Activated CD4-positive, alpha-beta T cell treated with anti-CD3 and anti-CD28 coated beads, Interleukin-2, amount 10 ng/mL, durations not matched to agents 24 days and 14 days (primary cell): ENCODE measurements at places on chromosomes 5 and 9. TPM values are rescaled to one million over a fixed set of nuclear protein-coding genes. Genes with fewer than 3 reads are reported as not detected.

FOXI1 gene
- 0.09 TPM in 1 of 2 replicates, not detected in the other for total RNA-seq

- DNase-seq: no peak
These were observed 173.1 kb downstream of the PLPPR1 start for GRCh38 chr9:101201630-101202029.

GRCh38 chr9:87512311-87512710, 14.6 kb downstream of the DAPK1 start:
- DNase-seq: no peak

DNA sequence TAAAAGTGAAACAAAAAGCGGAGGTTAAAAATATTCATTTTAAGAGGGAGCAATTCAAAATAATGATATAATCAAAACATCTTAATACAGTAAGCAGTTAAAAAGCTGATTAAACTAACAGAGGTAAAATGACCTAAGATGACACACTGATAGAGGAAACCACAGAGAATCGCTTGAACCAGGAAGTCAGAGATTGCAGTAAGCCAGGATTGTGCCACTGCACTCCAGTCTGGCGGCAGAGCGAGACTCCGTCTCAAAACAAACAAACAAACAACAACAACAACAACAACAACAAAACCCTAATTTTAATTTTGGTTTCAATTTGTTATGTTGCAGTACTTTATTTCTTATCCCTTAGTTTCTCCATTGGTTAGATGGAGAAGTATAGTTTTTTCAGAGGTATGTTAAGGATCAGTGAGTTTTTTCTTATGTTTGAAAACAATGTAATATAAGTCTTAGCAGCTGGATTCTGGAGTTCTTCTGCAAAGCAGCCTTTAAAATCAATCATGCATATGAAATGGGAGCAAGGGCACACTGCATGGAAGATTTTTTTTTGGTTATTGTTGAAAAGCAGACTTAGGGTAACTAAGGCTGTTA, 58.5 kb downstream of the MLANA start:
- DNase-seq: peak; percentile 72

DNA sequence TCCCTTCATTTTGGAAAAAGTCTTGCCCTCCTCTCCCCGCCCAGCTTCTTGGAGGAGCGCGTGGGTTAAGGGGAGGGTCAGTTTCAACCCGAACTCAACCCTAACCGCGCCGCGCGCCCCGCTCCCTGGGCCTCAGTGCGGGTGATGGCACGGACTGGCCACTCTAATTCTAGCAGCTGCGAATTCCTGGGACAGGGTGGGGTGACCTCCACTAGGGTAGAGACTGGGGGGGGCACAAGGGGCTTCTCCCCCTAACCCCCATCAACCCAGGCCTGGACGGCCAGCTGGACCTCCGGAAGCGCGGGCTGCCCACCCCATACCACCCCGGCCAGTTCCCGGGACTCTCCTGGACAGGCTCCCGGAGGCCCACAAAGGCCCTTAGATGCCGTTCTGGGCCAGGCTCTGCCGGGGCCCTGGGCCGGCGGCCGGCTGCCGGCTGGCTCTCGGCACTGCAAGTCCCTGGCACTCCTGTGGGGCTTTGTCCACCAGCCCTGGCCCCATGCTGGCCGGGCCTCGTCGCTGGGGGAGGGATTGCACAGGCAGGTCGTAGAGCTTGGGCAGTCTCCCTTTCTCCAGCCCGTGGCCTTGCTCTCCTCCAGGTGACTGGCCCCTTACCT, 7.2 kb upstream of the PSD2 start:
- no peak for DNase-seq

GRCh38 chr5:60477849-60478248, 222.1 kb downstream of the DEPDC1B start:
- DNase-seq: no peak

DNA sequence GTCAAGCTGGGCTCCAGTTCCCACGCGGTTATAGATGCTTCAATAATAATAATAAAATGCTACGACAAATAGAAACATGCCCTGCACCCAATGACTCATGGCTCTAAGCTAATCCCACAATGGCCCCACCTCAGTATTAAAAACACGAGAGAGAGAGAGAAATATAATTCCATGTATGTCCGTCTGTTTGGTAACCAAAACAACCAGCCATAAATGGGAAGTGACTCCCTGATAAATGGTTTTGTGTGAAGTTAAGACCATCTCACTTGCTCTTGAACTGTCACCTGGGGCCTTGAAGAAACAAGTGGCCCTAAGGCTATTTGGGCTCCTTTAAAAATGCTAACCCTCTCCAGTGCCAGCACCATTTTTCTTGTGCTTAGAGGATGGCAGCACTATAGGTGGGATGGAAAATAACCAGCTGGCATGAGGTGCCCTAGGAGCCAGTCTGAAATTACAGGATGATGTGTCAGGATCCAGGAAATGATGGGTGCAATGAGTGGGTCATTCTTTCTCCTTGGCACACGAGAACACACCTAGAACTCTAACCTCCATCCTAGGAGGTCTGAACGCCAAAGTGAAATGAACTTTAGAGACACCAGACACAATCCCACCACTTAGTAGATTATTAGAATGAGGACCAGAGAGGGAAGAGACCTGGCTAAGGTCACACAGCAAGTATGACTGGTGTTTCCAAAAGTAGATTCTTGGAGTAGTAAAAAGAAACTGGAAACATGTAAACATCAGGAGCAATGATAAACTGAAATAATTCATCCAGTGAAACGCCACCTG, 35.7 kb upstream of the ADRB2 start:
- no peak for DNase-seq

DNA sequence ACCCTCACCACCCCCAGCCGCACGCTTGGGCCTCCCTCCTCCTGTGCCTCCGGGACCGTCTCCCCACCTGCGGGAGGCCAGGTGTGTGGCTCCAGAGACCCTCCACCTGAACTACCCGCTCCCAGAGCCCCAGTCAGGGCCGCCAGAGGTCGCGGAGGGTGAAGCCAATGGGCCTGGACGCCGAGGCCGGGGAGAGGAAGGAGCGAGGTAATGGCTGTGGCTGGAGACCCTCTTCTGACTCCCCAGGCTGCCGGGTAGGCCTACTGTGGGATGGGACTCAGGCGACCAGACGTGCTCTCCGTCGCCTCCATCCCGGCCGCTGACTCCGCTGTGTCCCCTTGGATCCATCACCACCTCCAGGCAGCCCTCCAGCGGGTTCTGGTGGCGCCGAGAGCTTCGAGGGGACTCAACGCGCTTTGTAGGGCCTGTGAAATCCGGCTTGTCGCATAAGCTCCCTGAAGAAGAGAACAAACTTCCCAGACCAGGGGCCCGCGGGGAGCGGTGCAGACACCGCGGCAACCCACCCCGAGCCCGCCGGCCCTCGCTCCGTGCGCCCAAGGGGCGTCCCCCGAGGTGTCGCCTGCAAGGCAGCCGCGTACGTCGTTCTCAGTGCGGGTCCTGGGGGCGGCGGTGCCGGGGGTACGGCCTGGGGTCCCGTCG, 12.6 kb downstream of the IRX2 start:
- DNase-seq: no peak

ACO1 gene
- 7.4 TPM in 2 replicates for total RNA-seq

- no peak for DNase-seq
These were observed 71.6 kb upstream of the UNC5A start for GRCh38 chr5:176738637-176739250.

- DNase-seq: no peak
These were observed 159.2 kb downstream of the CDC42SE2 start for GRCh38 chr5:131423056-131423455.

CAMK4 gene
- 47.7 and 49.5 TPM in 2 replicates for total RNA-seq

- DNase-seq: no peak
These were observed 173.5 kb downstream of the SLC12A2 start for GRCh38 chr5:128257076-128257475.

DNA sequence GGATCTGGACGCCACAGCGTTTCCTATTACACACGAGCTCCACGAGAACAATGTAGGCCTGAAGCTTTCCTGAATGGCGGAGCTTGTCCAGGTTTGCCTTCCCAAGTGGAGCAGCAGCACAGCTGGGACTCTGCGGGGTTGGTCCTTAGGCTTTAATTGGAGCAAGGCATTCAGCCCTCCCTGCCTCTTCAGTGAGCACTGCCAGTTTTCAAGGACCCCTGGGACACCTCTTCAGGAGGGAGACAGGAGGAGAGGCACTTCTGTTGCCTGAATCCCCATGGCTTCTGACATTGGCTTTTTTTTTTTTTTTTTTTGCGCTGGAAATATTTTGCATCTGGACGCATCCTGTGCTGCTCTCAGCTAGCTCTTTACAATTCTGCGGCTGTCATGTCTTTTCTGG, 179.4 kb downstream of the SEMA6A start:
- no peak for DNase-seq

DNA sequence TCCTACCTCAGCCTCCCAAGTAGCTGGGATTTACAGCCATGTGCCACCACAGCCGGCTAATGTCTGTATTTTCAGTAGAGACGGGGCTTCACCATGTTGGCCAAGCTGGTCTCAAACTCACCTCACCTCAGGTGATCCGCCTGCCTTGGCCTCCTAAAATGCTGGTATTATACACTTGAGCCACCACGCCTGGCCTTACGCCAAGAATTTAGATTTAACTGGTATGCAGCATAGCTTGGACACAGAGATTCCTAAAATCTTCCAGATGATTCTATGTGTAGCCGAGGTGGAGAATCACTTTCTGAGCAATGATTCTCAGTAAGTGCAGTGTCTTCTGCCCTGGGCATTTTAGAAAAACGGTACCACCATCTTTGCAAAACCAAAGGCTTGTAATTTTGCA, 74.1 kb downstream of the HABP4 start:
- DNase-seq: no peak

DNA sequence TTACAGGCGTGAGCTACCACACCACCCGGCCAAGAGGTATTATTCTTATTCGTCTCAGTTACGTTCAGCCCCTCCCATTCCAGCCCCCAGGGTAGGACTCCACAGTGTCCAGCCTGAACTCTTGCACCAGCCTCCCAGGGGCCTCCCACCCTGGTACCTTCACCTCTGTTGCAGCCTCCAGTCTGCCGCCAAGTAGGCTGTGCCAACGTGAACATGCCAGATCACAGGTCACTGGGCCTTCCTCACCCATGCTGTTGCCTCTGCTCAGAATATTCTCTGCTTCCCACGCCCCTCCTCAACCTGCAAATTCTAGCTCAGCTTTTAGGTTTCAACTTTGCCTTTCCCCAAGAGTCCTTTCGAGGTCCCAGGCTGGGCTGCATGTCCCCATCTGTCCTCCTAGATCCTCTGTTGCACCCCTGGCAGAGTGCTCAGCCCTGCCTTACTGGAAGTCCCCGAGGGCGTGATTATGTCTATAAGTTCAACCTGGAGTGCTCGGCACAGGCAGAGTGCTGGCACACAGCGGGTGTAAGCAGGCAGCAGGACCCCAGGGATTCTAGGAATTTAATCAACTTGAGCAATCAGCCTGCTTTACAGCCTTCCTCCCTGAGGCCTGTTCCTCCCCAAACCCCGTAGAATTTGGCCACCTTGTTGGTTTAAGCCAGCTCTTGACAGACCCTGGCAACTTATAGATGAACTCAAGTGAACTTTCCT, 13.1 kb upstream of the STXBP1 start:
- no peak for DNase-seq

DNA sequence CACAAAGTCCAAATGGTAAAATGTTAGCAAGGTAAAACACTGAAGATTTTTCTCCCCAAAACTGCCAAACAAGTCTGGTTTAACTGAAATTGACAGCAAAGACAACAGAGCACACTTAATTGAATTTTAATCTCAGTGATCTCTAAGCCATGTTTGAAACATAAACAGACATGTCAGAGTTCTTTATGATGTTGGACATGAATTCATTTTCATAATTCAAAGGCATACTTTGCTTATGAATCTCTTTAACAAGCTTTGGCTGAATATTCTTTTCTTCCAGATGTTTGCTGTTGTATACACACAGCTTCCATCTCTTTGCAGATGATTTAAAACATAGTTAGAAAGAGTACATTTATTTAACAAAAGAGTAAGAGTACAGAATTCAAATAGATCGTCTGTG, 509.1 kb downstream of the RAB3C start:
- no peak for DNase-seq

WDR31 gene
- total RNA-seq: 2.2 and 2.7 TPM in 2 replicates

- DNase-seq: peak; percentile 17
These were observed 55.0 kb upstream of the TRPC7 start for GRCh38 chr5:136420168-136420898.

DNA sequence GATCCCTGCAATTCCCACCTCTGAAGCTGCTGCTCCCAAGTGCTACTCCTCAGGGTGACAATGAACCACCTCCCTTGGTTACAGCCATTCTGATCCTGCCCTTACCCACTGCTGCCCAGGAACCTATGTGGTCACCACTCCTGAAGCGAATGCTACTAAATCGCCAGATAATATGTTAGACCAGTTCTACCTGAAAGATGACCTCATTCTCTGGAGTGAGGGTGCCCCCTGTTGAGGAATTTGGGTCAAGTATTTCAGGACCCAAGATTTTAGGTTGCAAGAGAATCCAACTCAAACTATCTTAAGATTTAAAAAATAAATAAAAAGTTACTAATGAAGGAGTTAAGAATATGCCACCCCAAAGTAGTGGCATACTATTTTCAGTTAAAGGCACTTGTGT, 5.8 kb upstream of the SNAPC3 start:
- DNase-seq: peak; percentile 83
